ENCODE measurements at places on chromosomes 12 and 14.

- DNase-seq, result no peak
Measured at GRCh38 chr14:39755269-39755878, 323.1 kb upstream of the FBXO33 start.

- no peak for DNase-seq
Measured at GRCh38 chr12:64742416-64742815, 16.8 kb downstream of the GNS start.

- DNase-seq, result no peak
Measured at GRCh38 chr12:64255249-64255648, 33.2 kb upstream of the KICS2 start.

- DNase-seq, result no peak
Measured at GRCh38 chr14:95871531-95871930, 5.1 kb upstream of the TUNAR start.

DNA sequence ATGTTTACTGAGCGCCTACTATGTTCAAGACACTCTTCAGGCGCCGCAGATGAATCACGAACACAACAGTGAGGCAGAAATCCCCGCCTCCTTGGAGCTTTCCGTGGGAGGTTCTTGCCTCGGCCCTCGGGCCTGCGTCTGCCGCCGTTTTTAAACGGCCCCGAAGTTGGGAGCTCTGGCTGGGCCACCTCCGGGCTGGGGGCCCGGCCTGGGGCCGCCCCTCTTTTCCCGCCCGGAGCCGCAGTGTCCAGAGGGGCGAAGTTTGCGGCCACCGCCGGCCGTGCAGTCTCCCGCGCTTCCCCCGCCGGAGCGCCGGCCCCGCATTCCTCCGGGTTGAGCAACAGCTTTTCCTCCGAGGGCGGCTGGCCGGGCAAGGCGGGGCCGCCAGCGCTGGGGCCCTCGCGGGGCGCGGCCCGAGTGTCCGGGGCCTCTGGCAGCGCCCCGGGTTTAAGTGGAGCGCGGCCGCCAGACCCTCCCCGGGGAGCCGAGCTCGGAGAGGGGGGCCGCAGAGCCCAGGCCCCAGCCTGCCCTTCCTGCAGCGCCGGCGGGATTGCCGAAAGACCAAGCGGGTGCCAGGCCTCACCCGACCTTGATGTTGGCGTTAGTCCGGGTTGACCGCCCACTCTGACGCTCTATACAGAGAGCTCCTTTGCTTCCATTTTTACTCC lies 18.7 kb upstream of the CTDSP2 start:
- no peak for DNase-seq

DNA sequence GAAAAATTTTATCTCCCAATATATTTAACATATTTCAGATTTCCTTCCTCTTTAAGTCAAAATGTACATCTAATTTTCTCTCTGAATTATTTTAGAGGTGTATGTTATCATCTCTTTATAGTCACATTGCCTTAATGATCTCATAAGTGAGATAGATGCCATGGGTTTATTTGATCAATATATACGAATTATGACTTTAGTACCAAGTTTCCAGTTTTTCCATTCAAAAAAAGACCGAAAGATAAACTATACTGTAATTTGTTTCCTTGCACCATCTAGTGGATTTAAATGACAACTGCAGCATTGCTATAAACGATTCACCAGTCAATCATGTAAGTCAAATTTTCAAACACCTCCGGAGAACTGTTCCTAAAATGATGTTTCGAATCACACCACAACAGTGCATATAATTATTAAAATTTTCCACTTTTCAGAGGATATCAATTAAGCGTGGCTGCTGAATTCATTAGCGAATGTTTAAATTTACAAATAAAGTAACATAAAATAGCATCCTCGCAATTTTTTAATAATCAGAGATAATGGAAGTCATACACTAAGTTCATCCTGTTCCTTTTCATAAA lies 419 bp upstream of the ATXN7L3B start:
- DNase-seq, result no peak

All from cortex of kidney (tissue), 1 donor.